ENCODE measurements at places on chromosomes 7 and 10.

GRCh38 chr7:122010116-122010515 is 133.9 kb downstream of the AASS start:
- DNase-seq = no peak

DNA sequence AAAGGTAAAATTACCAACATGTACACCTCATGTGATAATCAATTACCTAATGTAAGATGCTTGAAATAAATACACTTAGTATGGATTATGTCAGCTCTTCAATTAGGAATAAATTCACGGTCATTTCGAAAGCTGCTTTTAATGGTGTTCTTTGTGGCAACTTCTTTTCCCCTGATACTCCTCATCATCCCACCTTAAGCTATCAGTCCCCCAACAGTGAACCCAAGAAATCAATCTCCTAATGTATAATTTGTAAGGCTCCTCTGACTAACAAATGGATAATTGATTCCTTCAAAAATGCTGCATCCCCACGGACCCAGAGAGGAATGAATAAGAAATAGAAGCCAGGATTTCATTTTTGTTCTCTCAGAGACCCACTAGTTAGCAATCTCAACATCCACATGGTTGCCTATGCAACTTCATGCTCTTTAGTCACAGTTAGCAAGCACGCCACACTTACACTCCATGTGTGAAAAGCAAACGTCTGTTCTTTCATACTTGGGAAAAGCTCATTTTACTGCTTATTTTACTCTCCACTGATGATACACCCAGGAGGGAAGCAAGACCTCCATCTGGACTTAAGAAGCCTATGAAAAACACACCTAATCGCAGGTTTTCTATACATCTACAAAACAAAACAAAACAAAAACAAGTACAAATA is 70.1 kb downstream of the VPS41 start:
- no peak for DNase-seq

DNA sequence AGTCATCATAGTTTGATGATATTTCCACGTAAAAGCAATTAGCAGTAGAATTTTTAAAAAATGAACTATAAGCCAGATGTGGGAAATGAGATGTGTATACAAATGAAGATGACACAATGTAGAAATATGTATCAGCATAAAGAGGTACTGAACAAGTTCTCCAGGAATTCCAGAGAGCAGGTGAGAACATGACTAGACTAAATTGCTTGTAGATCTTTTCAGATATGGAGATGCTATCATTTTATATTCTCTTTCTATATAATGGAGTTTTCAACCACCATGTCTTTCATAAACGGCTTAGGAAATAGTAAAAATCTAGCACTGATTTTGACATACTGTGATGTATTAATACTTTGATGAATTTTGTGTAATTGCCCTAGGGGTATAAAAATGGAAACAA is 130.9 kb downstream of the SEMA3D start:
- no peak for DNase-seq

- no peak for DNase-seq
These were observed 1.7 kb downstream of the ELFN1 start for GRCh38 chr7:1671594-1672451.
